Stimulated activated CD4-positive, alpha-beta T cell treated with anti-CD3 and anti-CD28 coated beads, Interleukin-1b, Interleukin-23, amount 100 ng/mL, for 1 hour (primary cell): ENCODE measurements at places on chromosomes 5 and 9.

DNA sequence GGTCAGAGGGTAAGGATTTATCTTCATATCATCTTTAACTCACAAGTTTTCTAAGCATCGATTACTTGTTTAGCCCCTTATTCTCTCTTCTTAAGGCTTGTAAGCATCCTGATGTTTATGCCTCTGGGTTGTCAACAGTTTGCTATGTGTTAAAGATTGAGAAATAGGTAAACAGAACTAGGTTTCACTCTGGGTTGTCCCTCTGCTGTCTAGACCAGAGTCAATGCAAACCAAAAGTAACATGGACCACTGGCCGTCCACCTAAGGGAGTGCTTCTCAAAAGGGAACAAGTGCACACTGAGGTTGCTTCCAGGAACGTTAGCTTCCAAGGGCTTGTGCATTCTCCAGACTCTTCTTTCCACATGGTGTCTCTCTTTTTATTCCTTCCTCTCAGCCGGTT, 39.9 kb upstream of the HAPLN1 start:
- DNase-seq: no peak

DNA sequence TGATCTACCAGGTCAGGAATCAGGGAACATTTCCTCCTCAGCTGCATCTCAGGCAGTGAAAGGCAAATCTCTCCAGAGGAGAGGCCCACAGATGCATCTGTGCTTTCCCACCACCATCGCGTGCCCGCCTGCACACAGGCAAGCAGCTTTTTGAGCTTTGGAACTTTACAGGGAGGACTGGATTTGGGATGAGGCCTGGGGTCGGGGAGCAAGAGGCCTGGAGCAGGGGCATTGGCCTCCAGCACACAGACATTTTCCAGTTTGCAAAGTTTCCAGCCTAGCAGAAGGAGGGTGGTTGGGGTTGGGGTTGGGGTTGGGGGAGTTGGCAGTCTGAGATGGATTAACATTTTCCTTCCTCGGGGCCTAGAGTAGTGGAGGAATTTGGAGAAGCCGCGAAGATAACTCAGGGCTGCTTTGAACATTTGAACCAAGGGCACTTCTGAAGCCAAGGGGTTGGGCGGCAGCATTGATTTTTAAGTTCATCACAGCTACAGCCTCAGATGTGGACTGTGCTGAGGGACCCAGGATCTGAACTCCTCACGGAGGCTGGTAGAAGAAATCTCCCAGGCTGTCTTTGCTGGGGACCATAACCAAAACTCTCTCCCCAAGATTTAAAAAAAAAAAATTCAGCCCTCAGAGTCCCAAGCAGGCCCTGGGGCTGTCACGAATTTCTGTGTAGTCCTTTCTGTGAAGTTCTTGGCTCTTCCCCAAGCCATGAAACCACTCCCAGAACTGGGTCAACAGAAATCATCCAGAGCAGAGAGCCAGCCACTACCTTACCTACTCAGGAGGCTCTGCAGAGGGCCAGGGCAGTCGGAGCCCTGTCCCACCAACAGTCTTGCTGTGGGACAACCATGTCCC, 25.6 kb downstream of the C5orf15 start:
- DNase-seq: no peak

GRCh38 chr5:166594567-166594966, 1696.9 kb upstream of the WWC1 start:
- DNase-seq: no peak

GRCh38 chr5:119342406-119342805, 13.4 kb upstream of the TNFAIP8 start:
- DNase-seq: no peak

GRCh38 chr5:60812426-60812825, 31.6 kb downstream of the ELOVL7 start:
- no peak for DNase-seq

DNA sequence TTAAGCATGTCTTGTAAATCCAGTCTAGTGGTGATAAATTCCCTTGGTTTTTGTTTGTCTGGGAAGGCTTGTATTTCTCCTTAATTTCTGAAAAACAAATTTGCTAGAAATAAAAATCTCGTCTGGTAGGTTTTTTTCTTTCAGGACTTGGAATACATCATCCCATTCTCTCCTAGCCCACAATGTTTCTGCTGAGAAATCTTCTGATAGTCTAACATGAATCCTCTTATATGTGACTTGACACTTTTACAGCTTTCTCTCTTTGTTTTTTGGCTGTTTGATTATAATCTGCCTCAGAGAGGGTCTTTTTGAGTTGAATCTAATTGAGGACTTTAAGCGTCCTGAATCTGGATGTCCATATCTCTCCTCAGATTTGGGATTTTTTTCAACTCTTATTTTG, 104.9 kb downstream of the FEM1C start:
- no peak for DNase-seq

DNA sequence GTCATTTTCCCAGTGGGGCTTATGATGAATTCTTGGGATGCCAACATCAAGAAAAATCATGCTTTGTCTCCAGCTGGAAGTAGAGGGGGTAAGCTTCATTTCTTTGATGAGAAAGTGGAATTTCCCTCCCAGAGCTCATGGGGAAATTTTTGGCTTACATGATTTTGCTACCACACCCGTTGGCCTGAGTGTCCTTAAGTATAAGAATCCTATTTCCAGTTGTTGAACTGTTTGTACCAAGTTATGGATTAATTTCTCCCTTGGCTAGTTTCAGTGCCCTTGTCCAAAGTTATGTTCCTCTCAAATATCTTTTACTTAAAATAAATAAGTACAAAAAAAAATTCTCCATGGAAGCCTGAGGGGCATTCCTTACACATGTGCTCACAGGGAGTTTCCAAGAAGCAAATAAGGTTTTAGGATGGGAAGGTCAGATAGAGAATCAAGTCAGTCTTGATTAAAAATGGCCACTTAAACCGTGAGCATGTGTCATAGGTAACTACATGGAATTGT, 82.3 kb downstream of the PTCD2 start:
- DNase-seq: no peak

DNA sequence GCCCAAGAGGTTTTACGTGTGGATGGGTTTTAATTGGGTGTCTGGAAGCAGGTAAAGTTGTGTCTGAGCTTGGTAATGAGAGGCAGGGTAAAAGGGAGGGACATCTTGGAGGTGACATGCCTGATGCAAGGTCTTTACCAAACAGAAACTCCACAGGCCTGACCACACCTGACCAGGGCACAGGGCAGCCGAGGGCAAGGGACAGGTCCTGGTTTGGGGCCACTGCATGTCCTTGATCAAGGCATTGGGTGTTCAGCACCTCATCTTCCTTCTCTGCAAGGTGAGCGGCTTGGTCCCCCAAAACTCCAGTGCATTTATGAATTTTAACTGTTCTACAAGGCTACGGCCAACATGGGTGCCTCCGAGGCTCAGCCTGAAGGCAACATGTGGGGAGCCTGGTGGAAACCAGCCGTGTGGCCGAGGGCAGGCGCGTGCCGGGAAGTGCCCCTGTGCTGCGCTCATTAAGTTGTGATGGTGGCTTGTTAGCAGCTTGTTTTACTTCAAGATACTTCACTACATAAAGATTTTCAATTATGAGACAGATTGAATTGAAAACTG, 30.7 kb upstream of the LPCAT1 start:
- no peak for DNase-seq

- DNase-seq: no peak
Measured at GRCh38 chr5:28810751-28811136, 1772.4 kb upstream of the CDH9 start.

- no peak for DNase-seq
Measured at GRCh38 chr5:166488560-166488959, 1802.9 kb upstream of the WWC1 start.

- DNase-seq: no peak
Measured at GRCh38 chr5:53503562-53504218, 23.3 kb downstream of the FST start.

DNA sequence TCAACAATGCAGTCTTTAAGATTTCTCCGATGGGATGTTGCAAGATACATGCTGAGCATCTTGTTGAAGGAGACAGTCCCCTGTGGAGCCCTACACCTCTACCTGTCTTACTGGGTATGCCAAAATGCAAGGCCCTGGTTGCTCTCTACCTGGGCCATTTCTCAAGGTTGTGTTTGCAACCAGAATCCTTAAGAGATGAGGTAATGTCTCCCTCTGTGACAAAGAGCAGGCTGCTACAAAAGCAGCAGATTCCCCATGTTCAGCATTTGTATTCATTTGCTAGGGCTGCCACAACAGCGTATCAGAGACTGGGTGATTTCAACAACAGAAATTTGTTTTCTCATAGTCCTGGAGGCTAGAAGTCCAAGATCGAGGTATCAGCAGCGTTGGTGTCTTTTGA, 138.4 kb upstream of the RPS23 start:
- no peak for DNase-seq

- DNase-seq: no peak
Measured at GRCh38 chr5:138096997-138097828, 13.4 kb downstream of the WNT8A start.

DNA sequence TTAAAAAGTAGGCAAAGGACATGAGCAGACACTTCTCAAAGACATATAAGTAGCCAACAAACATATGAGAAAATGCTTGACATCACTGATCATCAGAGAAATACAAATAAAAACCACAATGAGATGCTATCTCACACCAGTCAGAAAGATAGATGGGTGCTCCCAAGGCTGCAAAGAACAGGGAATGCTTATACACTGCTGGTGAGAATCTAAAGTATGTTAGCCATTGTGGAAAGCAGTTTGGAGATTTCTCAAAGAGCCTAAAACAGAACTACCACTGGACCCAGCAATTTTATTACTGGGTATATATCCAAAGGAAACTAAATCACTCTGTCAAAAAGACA, 154.2 kb downstream of the NDUFS4 start:
- DNase-seq: no peak

DNA sequence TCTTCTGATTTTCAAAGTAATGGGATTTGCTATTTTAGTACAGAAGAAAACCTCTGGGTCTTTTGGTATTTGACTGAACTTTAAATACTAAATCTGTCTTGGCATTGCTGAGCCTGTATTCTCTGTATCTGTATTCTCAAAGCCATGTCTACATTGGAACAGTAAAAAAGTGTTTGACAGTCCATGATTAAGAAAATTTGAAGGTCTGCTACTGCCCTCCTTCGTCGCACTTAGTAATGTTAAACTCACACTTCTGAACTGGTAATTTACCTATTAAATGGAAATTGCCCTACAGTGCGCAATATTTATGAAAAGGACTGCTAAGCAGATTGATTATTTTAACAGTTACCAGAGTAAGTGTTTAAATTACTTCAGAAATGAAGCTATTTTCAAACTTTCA, 165.7 kb upstream of the SMC2 start:
- DNase-seq: no peak

- DNase-seq: no peak
Measured at GRCh38 chr9:137269231-137269772, 8.2 kb upstream of the TOR4A start.

GRCh38 chr9:86354818-86355309, 654 bp upstream of the TUT7 start:
- no peak for DNase-seq

GRCh38 chr9:95043826-95044225, 273.7 kb downstream of the FANCC start:
- DNase-seq: no peak

GRCh38 chr5:140561753-140562523, 2.5 kb downstream of the APBB3 start:
- DNase-seq: no peak

DNA sequence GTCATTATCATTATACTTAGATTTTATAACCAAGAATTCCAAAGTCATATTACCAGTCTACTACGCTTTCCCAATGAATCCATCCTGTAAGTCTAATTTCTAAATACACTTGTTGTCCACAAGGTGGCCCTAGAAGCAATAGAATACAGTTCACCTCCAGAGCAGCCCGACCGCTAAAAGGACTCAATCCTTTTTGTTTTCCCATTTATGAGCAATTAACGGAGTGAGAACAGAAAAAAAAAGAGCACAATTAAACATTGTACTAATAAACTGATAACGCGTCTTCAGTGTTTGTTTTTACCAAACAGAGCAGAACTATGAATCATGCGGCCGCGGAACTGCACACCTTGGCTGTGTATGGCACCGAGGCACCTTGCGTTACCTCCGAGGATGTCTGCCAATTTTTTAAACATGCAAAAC, 160.7 kb upstream of the DAPK1 start:
- no peak for DNase-seq

DNA sequence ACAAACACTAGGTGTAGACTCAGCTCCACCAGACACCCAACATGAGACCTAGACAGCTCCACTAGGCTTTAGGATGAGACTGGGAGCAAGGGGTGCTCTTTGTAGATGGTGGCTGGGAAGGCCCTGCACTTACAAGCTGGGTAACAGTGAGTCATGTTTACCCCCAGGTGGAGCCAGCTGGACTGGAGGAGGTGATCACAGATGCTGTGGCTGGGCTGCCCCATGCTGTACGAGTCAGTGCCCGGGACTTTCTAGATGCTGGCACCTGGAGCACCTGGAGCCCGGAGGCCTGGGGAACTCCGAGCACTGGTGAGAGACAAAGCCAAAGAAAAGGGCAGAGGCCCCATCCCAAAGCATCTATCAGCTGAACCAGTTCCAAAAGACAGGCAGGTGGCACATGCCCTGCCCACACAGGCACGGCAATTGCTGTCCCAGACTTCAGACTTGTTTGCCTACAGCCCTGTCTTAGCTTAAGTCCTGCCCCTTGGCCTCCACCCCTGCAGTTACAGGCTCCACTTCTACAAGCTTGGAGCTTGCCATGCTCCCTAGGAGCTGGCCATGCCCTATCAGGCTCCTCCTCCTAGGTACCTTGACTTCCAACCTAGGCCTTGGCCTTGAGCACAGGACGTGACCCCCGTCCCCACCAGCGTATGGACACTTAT, 2.7 kb downstream of the CCL27 start:
- no peak for DNase-seq

DNA sequence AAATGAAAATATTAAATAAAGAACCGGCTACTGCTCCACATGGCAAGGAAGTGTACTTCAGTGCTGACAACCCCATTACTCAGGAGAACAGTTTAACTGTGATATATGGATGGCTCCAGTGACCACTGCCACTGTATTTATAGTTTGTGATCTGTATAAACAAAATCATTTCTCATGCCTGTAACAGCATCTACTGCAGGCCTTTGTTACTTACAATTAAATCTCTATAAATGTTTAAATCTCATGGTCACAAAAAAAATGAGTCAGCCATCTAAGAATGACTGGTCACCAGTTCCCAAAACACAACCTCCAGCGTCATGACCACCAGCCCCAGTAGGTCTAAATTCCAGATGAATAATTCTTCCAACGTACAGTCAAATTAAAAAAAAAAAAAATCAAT, 24.6 kb downstream of the SERINC5 start:
- DNase-seq: no peak

GRCh38 chr5:66351813-66352212, 207.7 kb downstream of the SREK1 start:
- DNase-seq: no peak
